ENCODE measurements at places on chromosomes 1 and 21.

DNA sequence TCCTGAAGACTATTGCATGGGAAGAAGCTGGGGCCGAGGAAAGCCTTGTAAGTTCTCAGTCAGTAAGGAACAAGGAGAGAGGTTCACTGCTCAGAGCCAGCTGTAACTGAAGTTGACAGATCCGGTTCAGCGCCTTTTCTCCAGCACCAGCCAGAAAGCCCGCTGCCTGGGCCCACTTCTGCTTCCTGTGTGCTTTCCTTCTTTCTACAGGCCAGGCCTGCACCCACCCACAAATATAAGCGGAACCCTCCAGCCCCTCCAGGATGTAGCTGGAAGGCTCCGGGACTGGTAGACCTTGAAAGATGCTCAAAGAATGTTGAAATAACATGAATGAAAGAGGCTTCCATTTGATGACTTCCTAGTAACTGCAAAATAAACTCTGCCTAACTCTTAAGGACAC is 38.8 kb downstream of the PARP1 start:
- DNase-seq: no peak

DNA sequence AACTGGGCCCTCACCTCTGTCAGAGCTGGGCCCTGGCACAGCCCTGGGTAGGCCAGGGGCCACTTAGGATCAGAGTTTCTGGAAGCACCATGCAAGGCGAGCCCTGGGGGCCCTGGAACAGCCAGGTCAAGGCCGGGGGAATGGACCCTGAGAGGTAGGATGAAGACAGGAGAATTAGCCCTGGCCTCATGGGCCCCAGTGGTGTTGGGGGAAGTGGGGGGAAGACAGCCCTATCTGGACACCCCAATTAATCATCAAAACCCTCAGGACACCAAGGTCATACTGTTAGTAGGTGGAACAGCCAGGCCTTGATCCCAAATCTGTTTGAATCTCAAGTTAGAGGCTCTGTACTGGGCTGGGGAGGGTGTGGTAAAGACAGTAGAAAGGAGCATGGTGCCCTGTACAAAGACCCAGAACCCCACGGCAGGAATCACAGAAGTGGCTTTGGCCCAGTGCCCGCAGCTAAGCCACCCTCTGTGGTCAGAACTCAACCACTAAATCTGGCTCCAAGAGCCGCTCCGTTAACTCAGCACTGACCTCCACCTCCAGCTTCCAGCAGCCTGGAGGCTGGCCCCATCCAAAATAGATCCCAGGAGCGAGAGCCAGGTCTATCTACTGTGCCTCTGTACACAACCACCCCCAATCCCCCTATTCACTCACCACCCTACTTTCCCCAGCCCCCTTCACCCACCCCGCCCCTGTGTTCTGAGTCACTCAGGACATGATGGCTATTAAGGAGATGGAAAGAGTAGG is 14.0 kb upstream of the TRIM63 start:
- DNase-seq: no peak

DNA sequence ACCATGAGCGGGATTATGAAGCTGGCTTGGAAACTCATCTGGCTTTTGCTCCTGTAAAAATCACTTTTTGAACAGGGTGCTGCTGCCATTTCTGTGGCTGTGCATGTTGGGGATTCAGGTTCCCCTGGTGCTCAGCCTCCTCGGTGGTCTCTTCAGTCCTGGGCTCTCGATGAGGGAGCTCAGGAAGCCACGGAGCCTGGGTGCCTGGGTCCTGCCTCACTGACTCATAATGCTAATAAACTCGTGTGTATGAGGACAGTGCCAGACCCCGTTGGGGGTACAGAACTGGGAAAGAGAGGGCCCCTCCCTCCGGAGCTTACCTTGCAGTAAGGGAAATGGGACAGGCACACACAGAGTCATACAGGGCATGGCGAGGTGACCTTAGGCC is 5.8 kb downstream of the COQ8A start:
- no peak for DNase-seq

- DNase-seq: no peak
Measured at GRCh38 chr1:170215072-170215885, 69.5 kb downstream of the NTMT2 start.

DNA sequence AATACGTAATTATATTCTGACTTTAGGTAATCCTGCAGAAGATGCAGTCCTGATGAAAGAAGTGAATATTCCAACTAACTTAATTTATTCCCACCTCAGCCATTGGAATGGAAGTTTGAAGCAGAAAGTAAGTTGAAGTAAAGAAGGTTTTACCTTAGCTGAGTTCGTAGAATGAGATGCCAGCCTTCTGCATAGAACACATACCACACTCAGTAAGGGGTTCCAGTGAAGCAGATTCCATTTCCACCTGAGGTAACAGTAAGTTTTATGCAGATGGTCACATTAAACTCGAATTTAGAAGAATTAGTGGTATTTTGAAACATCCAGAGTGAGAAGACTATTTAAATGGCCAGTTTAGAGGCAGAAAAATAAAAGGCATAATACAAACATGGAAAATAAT is 20.2 kb downstream of the RBM11 start:
- no peak for DNase-seq

- DNase-seq: no peak
Measured at GRCh38 chr1:61539720-61540462, 185.1 kb downstream of the TM2D1 start.

GRCh38 chr1:20329793-20330542 is 39.3 kb downstream of the VWA5B1 start:
- DNase-seq: no peak

All from stimulated activated CD8-positive, alpha-beta memory T cell treated with anti-CD3 and anti-CD28 coated beads, Interleukin-4, amount 100 ng/mL, for 48 hours (primary cell).